ENCODE measurements at places on chromosomes 2 and 18. TPM values are rescaled to one million over a fixed set of nuclear protein-coding genes. Genes with fewer than 3 reads are reported as not detected.

PRSS56 gene
- not detected for total RNA-seq

- no peak for DNase-seq
- H3K4me1 ChIP-seq: no peaks in the 10 kb centered on the region
- H3K36me3 ChIP-seq: no peaks in the 10 kb centered on the region
- H3K27me3 ChIP-seq: no peaks in the 10 kb centered on the region
- H3K27ac ChIP-seq: no peak overlapping the region
- no peak overlapping the region for H3K4me3 ChIP-seq
These were observed 929.4 kb upstream of the PIK3C3 start for GRCh38 chr18:41025666-41026065.

DNA sequence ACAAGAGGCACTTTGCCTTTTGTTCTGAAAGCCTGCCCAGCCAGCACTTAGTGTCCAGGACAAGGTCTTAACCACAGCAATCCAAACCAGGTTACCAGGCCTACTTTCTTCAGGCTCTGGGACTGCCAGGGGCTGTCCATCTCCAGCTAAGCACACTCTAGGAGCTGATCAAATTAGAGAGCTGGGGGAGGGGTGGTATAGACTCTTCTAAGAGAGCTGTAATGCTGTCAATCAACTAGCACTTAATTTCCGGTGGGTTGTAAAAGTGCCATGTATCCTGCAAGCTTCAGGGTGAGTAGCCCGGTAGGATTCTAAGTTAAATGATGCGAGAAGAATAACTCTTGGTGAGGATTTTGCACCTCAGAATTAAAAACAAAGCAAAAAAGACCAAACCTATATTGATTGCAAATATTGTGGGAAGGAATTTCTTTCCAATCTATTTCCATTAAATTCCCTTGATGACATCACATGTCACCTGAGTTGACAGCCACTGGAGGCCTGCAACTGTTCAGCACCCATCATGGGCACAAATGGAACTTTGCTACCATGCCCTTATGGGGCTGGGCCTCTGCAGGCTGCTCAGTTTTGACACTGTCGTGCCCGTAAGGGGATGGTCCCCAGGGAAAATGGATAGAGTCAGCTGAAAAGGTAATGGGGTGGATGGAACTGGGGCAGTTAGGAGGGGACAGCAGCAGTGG, 8.7 kb upstream of the COX7A2L start:
- H3K4me1 ChIP-seq: peaks cover 44% of the 10 kb centered on the region
- DNase-seq: no peak
- peak overlapping the region; percentile 81 for H3K27ac ChIP-seq
- no peak overlapping the region for H3K4me3 ChIP-seq
- no peaks in the 10 kb centered on the region for H3K36me3 ChIP-seq

DNA sequence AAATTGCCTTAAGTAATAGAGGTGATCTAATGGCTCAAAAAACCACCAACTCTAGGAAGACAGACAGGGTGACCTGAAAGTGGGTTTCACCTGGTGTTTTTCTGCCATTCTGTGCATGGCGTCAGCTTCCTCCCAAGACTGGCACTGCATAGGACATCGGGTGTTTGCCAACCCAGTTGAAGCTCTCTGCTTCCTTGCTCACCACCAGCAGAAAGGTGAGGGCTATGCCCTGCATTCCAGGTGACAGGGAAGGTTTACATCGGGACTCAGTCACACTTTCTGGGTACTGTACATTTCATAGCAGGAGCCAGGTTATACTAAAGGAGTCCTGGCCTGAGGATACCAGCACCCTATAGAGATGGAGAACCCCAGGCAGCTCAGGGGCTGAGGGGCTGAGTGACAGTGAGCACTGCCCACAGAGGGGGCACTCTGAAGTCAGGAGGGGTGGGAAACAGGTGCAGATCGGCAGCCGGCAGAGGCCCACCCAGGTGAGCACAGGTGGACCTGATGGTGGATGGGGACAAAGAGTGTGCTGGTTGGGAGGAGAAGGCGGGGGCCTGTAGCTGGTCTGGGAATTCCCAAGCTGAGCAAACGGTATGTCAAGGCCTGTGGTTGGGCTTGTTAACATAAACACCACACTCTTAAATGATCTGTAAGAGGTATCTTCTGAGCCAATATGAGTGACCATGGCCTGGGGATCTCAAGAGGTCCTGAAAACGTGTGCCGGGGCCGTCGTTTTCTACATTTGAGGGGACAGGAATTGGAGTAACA, 18.1 kb downstream of the TPRKB start:
- DNase-seq: no peak
- no peak overlapping the region for H3K27ac ChIP-seq

VWC2L gene
- total RNA-seq: 0.15 TPM

DNA sequence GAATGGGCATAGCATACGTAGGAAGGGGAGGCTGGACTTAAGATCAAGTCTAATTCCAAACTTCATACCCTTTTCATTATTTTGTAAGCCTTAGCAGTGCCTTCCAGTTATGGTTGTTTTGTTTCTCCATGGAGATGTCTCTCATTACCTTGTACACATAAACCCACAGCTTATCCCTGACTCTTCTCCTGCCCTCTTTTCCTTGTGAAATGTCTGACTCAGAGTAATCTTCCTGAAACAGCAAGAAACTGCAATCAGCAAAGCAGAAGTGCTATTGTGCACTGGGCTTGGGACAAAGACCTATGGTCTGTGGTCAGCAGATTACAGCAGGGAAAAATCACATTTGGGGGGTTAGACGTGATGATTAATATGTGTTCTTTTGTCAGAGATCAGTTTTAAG, 176.7 kb downstream of the IKZF2 start:
- DNase-seq: no peak
- no peaks in the 10 kb centered on the region for H3K4me1 ChIP-seq
- H3K4me3 ChIP-seq: no peak overlapping the region
- H3K27ac ChIP-seq: no peak overlapping the region
